ENCODE measurements at places on chromosomes 3 and 15. TPM values are rescaled to one million over a fixed set of nuclear protein-coding genes. Genes with fewer than 3 reads are reported as not detected.
A peak's percentile ranks its signal among the peaks of the same experiment; 100 is the strongest.

DNA sequence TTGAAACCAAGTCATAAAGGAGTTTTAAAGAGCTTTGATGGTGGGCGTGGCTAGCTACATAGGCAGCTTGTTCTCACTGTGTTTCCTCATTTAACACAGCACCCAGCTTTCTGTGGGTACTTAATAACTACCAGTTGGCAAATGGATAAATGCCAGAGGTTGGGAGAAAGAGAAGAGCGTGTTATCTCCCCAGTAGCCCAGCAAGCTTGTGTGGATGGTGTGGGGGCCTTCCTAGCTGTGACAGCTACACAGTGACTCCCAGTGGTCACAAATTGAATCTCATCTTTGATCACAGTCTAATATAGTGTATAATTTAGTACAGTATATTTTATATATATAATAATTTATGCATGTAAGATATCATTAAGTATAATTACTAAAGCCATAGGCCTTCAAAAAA, 984.1 kb downstream of the EPHA3 start:
- no peak for ATAC-seq

DNA sequence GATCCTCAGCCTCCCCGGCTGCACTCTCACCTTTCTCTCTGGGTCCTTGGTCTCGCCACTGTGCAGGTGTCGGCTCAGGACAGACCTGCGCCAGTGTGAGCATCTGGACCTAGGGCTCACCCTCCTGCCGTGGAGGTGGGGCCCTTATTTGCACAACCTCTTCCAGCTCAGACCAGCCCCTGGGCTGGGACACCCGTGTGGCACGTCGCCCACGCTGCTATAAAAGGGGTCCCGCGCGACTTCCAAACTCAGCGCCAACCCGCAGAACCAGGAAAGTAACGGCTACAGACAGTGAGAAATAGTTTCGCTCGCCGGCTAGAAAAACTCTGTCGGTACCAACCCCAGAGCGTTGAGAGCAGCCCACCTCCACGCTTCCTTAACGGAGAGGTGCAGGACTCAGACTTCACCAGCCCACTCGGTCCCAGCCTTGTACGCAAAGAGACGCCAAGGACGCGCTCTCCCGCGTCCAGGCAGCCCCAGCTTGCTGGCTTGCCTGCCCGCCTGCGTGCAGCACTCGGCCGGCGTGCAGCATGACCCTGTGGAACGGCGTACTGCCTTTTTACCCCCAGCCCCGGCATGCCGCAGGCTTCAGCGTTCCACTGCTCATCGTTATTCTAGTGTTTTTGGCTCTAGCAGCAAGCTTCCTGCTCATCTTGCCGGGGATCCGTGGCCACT, at the start of the genes DUOX2 and DUOXA2:
Gene DUOX2 (minus strand): TSS at position 97 of the 675 bp plus-strand sequence. CDS start 761 bp downstream, outside the sequence.
Gene DUOXA2 (plus strand): TSS at position 251 of the 675 bp plus-strand sequence. CDS start 280 bp downstream, at position 531.
- ATAC-seq, result no peak

Gene ADPGK
- total RNA-seq, result 48.2 TPM

Gene HYAL1
- 5.3 TPM for total RNA-seq

GRCh38 chr15:35023804-35024203, 35.7 kb upstream of the ZNF770 start:
- no peak for ATAC-seq

Gene DZIP1L
- 13.2 TPM for total RNA-seq

- no peak for ATAC-seq
Observed at GRCh38 chr3:113499081-113499480, 15.9 kb downstream of the SPICE1 start.

DNA sequence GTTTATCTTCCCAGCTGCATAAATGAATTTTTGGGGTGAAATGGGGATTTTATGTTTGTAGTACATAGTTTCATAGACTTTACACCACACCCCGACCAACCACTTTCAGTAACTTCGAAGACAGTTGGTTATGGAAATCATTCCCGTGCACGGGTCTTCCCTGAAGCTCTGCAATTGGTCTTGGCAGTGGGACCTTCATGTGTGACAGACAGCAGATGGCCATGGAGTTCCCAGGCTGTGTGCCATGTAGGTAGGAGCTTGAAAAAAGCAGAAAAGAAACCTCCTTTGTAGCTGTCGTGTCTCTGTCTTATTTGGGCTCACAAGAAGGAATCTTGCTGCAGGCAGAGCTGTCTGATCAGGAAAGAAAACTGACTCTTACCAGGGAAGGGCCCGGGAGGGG, 25.9 kb downstream of the EXOG start:
- ATAC-seq, result no peak

Gene TAMM41
- total RNA-seq, result 6.2 TPM

Gene TLR9
- total RNA-seq, result not detected

Gene SETD2
- total RNA-seq, result 70.2 TPM

GRCh38 chr3:29642393-29643033, 361.6 kb downstream of the RBMS3 start:
- peak; percentile 16 for ATAC-seq

- no peak for ATAC-seq
Observed at GRCh38 chr15:61017627-61018026, 211.5 kb downstream of the RORA start.

Gene STXBP5L
- total RNA-seq, result 0.94 TPM

GRCh38 chr3:132783152-132783551, 60.9 kb upstream of the NPHP3 start:
- ATAC-seq, result no peak

Gene CAND2
- 25.8 TPM for total RNA-seq

Gene RAB27A
- total RNA-seq, result 19.1 TPM

Gene RTP1
- not detected for total RNA-seq

DNA sequence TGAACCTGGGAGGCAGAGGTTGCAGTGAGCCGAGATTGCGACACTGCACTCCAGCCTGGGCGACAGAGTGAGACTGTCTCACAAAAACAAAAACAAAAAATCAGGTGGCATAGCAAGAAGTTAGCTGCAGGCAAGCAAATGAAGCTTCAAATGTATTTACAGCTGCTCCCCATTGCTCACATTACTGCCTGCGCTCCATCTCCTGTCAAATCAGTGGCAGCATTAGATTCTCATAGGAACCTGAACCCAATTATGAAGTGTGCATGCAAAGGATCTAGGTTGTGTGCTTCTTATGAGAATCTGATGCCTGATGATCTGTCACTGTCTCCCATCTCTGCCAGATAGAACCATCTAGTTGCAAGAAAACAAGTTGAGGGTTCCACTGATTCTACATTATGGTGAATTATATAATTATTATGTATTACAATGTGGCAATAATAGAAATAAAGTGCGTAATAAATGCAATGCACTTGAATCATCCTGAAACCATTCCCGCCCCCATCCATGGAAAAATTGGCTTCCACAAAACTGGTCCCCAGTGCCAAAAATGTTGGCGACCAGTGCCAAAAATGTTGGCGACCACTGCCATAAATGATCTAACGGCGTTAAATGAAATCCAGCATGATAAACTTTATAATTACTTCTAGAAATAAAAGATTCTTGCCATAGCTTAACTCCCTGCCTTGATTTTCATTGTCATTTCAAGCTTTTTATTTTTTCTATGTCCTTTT, 616.7 kb upstream of the NAALADL2 start:
- no peak for ATAC-seq

Gene ADIPOQ
- 0.47 TPM for total RNA-seq

- no peak for ATAC-seq
Observed at GRCh38 chr3:140552898-140553297, 125.0 kb upstream of the TRIM42 start.

GRCh38 chr3:10628891-10629670, 123.7 kb upstream of the ATP2B2 start:
- ATAC-seq, result no peak

DNA sequence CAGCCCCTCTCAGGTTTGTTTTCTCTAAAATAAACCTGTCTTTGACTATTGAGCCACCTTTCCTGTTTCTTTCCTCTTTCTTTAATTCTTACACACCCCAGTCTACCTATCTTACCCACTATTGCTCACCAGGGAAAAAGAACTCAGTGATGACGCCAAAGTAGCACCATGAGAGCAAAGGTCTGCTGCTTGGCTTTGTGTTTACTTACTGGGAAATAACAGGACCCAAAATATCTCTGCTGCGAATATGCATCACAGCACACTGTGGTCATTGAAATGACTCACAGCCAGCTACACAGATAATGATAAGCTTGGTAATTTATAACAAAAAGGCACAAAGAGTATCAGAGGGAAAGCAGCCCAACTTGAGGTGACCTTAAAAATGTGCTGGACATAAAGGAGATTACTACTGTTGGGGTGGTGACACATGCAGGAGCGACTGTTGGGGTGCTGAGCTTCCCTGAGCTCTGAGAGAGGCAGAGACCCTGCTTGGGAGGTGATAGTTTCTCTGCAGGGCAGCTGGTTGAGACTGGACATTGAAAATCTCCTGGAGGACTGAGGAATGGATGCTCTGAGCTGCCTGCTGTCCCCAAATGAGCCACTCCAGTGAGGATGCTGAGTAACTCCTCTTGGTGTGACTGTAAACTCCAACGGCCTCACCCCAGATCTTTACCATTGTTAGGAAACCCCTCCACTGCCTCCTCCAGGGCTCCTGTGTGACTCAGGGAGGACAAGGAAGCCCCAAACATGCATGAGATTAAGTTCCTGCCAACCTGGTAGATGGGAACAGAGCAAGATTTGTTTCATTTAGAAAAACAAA, 14.5 kb downstream of the EFCAB12 start:
- ATAC-seq, result no peak

Gene CCR3
- not detected for total RNA-seq

DNA sequence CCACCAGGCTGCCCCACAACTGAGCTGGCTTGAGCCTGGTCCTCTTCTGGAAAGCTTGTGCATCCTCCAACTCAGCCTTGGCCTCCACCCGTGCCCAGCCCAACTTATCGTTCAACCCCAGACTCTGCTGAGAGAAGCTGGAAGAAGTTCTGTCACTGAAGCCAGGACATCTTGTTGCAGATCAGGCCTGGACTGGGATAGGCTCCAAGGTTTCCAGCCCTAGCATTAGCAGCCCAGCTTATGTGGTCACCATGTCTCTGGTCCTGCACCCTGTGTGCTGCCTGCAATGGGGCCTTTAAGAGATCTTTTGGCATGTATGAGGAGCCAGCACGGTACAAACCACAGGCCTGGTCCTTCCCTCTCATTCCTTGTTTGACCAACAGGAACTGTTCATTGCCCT, 15.2 kb upstream of the CAMP start:
- ATAC-seq, result no peak

GRCh38 chr15:31102039-31102321, 455 bp upstream of the TRPM1 start:
- no peak for ATAC-seq

DNA sequence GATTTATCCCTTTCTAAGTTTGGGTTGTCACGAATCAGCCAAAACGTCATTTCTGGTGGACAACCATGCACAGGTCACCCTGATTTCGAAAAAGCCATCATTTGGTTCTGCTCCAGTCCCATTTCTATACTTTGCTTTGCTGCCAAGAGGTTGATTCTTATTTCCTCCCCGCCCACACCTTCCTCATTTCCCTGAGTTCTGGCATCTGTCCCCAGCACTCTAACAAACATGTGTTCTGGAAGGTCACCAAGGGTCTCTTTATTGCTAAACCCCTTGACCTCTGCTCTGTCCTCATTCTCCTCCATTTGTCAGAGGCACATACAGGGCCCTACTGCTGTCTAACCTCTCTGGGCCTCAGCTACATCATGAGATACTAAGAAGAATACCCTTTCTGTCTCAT, 36.4 kb upstream of the PTPRG start:
- no peak for ATAC-seq

Gene BNC1
- 0.16 TPM for total RNA-seq

DNA sequence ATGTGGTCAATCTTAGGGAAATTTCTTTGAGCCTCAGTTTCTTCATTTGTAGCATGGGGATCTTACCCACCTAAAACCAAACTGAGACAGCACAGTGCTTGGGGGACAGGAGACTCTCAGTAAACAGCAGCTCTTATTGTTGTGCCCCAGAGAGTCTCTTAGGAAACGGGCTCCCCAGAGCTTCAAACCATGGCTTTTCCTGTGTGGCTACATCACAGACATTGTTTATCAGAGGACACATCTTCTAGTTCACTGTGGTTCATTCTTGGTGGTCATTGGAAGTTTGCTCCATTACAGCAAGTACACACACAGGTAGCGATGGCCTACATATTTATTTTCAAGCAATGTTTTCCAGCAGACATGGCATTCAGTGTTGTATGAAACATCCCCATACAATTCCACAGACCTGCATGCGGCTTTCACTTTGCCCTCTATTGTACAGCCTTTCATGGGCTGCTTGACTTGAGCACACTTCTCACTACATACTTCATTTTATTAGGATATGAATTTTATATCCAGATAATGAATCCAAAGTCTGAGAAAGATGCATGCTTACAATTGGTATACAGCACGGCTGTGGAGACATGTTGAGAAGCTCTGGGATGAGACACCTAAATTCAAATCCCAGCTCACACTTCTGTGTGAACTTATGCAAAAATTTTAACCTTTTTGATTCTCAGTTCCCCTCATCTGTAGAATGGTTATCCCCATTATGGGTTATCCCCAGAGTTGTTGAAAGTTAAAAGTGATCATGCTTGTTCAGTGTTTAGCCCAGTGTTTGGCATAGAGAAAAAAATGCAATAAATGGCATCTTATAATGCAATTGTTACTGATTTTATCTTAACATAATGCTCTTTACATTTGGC, 84.8 kb upstream of the ICE2 start:
- ATAC-seq, result no peak

Gene FRMD4B
- total RNA-seq, result 19.5 TPM

DNA sequence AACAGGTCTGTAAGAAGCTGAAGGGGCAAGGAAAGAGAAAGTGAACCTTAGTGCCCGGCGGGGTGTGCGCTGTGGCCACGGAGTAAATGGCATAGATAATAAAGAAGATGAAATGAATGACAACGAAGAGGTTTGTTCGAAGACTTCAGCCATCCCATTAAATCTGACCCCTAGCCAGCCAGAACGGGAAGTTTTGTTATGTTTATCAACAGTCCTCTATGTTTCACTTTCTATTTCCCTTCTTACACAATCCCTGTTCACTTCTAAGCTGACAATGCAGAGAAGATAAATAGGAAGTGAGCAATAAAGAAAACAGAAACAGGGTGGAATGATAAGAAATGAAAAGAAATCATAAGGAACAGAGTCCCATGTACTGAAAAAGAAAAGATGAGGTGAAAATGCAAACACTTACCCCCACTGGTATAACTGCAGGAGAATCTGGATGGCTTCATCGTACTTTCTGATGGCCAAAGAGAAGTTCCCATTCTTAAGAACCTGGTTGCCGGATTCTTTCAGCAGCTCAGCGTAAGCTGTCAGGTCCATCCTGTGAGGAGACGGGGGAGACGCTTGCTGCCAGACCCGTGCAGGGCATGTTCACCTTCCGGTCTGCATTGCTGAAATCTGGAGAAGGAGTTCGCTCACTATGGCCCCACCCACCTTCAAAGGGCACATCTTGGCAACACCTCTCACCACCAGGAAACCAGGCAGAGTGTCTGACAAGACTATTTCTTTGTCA, 36.8 kb downstream of the TRANK1 start:
- peak; percentile 71 for ATAC-seq

Gene SCG5
- total RNA-seq, result 4.8 TPM
